ENCODE measurements at places on chromosomes 7 and 10.

GRCh38 chr7:74455928-74456327 is 2.2 kb downstream of the GTF2IRD1 start:
- DNase-seq, result no peak

DNA sequence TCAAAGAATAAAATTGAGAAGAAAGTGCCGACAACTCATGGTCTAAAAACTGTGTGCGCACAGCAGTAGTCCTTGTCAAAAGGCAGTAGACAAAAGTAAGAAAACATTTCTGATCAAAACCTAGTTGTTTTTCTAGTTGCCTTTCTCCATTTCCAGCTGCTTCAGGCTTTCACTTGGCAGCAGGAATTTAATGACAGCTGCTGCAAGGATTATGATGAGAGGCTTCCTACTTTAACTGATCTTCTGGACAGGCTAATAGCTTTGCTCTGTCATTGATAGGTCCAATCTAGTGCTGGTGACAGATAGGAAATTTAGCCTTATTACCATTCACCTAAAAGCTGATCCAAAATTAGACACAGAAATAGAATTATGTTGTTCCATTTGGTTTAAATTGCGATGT is 110.7 kb upstream of the SEMA3C start:
- DNase-seq, result no peak

- DNase-seq, result no peak
Observed at GRCh38 chr7:43766564-43766963, 8.1 kb downstream of the BLVRA start.

DNA sequence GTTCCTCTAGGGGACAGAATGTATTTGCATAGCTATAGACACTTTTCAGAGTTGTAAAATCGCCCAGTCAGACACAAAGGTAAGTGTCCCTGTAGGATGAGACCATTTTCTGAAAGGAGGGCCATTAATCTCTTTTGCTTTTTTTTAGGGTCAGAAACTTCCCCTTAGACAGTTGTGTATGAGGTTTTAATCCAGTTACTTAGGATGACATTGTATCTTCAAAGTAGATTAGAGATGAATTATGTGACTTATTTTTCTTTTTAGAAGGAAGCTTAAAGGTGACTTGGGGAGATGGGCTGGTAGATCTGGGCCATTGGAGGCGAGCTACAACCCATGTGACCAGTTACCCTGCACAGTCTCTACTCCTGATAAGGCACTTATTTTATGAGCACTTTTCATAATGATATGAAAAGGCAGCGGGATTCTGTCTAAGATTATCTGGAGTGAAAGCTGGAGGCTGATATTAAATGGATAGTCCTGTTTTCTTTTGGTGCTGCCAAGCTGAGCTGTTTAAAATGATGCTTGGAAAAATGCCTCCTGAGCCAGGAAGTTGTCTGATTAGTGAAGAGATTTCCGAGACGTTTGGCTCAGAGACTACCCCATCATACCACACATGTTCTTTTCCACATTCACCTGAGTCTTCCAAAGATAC is 264.3 kb downstream of the AUTS2 start:
- no peak for DNase-seq

- no peak for DNase-seq
Observed at GRCh38 chr10:95920798-95921426, 13.1 kb downstream of the CC2D2B start.

DNA sequence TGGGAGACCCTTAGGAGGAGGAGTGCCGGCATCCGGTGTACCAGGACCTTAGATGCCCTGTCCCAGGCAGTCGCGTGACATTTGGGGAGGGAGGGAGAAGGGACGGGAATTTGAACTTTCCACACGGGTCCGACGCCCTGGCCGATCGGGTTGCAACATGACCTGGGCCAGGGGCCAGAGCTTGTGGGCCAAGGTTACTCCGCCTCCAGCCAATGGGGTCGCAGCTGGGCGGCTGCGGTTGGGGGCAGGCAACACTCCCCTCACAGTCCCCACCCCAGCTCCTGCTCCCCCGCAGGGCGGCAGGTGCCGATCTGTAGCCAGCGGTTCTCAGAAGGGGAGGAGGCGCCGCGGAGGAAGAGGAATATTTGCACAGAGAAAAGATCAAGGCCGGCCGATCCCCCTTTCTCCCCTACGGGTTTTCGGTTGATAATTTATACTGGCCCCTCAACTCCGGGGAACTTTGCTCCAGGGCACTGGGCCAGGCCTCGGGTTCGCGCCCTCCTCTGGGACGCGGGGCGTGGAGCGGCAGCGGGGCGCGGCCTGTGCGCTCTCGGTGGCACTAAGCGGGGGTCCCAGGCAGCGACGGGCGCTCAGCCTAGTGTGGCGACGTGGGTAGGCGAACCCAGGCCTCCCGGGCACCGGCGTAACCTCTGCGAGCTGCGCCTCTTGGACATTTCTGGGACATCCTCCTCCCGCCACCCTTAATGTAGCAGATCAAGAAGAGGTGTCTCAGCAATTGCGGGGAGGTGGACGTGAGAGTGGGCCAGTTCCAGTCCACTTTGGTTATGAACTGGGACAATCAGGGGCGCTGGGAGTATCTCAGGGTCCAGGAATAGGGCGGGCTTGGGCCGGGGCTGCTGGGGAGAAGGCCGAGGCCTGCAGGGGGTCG is 1.2 kb downstream of the MLXIPL start:
- no peak for DNase-seq

GRCh38 chr7:134842062-134842461 is 62.6 kb downstream of the CALD1 start:
- DNase-seq, result no peak

GRCh38 chr7:21504021-21504420 is 38.8 kb upstream of the DNAH11 start:
- DNase-seq, result no peak

DNA sequence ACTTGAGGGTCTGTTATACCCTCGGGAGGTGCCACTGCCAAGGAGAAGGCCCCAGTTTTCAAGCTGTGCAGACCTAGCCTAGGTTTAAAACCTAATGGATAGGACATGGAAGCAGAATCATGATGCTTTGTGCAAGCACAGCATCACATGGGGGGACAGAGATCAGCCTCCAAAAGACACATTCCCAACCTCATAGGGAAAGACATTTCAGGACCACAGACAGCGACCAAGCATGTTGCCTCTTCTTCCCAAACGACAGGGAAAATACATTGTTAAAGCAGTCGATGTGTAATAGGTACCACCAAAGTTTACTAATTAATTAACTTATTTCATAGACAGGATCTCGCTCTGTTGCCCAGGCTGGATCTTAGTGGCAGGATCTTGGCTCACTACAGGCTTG is 573.9 kb downstream of the TCERG1L start:
- DNase-seq, result no peak

GRCh38 chr7:1344981-1345701 is 112.5 kb downstream of the UNCX start:
- no peak for DNase-seq

DNA sequence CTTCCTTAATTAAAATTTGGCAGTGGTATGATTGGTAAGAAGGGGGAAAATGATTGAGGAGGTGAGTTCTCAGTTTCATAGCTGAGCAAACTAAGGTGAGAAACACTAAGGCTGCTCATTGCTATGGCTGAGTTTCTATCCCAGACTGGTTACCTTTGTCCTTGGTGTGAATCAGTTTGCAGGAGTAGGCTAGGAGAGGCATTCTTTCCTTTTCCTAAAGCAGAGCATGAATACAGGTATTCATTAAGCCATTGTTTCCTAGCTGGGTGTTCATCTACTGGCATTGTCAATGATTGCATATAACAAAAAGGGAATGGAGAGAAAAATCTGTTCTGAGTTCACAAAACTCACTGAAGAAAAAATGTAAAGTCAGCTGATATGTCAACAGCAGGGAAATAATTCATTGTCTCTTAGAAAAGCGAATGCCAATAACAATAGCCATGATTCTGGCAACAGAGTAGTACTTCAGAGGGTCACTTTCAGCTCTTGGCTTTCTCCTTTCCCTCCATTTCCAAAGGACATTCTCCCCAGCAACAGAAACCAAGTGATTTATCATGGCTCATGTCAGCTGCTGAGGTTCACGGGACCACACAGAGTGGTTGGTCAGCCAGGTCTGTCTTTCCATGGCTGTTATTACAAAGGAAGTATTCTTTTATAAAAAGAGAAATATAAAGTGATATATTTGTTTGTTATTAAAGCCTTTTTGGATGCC is 234.0 kb downstream of the BICC1 start:
- DNase-seq, result no peak

- DNase-seq, result no peak
Observed at GRCh38 chr7:116630932-116631671, 40.9 kb upstream of the MET start.

GRCh38 chr10:70847659-70848360 is 32.1 kb downstream of the SGPL1 start:
- DNase-seq, result no peak

- no peak for DNase-seq
Observed at GRCh38 chr7:45221896-45222604, 64.5 kb downstream of the RAMP3 start.

DNA sequence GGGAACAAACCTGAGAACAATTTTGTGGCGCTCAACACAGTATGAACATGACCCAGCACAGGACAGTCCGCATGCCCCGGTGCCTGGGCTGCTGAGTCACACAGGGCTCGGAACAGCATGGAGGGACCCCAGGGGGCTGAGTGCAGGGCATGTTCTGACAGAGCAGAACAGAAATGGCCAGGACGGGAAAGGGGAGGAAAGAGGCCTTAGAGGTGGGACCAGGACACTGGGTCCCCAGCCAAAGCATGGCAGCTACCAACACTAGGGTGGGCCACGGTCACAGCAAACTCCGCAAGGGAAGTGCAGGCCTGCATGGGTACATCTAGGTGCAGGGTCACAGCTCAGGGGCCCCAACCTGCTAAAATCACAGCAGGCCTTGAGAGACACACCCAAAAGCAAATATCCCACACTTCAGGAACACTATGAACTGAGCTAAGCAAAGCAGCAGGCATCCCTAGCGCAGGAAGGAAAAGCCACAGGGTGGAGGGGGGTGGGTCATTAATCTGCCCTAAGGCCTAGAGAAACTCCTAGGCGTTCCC is 5.6 kb downstream of the IMPDH1 start:
- no peak for DNase-seq

GRCh38 chr7:39336442-39336841 is 229.8 kb upstream of the YAE1 start:
- no peak for DNase-seq

- DNase-seq, result no peak
Observed at GRCh38 chr10:121662945-121663917, 65.0 kb upstream of the FGFR2 start.

- DNase-seq, result no peak
Observed at GRCh38 chr10:55019439-55019838, 218.4 kb upstream of the PCDH15 start.

DNA sequence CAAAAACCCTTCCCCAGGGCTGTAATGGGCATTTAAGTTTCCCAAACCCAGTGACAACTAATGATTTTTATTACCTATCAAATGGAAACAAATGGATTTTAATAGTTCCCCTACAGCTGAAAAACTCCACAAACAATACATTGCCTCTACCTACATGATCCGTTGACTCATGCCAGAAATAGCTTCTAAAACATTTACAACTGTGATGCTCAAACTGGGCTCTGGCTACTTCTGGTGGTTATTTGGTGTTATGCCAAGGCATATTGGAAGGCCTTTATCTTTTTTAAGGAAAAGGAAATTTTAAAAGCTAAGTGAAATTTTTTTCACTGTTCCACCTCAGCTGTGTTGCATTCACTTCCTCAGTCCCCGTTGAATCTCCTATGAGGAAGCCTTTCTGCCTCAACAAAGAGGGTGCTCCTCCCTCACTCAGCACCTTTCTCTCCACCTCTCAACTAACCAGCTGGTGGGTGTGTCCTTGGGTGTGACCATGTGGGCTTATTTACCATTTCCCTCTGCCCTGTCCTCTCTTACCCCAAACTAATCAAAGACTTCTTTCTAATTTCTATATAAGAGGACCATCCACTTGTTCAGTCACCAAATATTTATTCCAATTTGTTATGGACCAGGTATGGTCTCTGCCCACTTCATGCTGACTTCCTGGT is 82.9 kb downstream of the PRTFDC1 start:
- DNase-seq, result no peak

- no peak for DNase-seq
Observed at GRCh38 chr7:42142089-42142488, 94.9 kb downstream of the GLI3 start.

GRCh38 chr10:102796407-102797176 is 40.6 kb downstream of the CYP17A1 start:
- peak; percentile 54 for DNase-seq

- DNase-seq, result no peak
Observed at GRCh38 chr7:111729483-111729882, 167.2 kb upstream of the IMMP2L start.

GRCh38 chr7:95319570-95319969 is 4.8 kb downstream of the PON1 start:
- no peak for DNase-seq

GRCh38 chr10:59626523-59626869 is 83.2 kb downstream of the SLC16A9 start:
- no peak for DNase-seq

DNA sequence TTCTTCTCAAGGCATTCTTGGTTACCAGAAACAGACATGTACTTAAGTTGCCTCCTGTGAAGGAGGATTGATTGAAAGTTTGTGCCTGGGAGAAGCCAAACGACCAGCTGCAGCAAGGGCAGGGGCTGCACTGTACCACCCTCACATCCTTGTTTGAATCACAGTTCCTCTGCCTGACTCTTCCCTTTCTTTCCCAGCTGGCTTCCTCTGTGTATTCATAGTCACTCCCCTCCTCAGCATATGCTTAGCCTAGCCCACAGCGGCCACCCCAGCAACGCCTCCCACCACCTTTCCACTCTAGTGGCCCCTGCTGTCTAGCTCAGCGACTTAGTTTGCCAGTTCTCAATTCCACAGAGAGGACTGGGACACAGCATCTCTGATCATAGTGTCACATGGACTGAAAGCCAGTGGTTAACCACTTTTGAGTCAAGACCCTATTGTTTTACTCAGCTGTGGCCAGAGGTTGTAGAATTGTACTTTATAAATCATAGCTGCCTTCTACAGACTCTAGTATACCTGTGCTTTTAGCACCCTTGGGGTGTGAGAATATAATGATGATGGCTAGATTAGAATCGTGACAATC is 643.0 kb downstream of the SUGCT start:
- DNase-seq, result no peak

DNA sequence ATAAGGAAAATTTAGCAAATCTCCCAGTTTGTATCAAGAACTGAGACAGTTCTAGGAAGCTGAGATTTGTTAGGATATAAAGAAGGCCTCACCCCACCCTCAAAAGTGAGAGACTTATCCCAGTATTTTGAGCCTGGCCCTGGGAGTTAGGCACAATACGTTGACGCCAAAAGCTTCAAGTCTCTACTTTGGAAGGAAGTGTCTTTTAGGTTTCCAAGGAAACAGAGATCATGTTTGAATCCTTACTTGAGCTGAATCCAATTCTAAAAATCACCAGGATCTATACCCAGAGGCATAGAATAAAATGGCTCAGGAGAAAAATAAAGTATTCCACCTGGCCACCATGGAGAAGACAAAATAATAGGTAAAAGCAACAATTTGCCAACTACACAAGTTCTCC is 115.9 kb upstream of the NRG3 start:
- no peak for DNase-seq

- no peak for DNase-seq
Observed at GRCh38 chr7:20076835-20077234, 140.3 kb downstream of the MACC1 start.

- no peak for DNase-seq
Observed at GRCh38 chr10:125263551-125263950, 103.2 kb upstream of the CTBP2 start.

GRCh38 chr7:67913604-67914003 is 917.0 kb downstream of the TYW1 start:
- no peak for DNase-seq

GRCh38 chr7:106064771-106065574 is 47.1 kb downstream of the SYPL1 start:
- no peak for DNase-seq

GRCh38 chr7:66832531-66833351 is 88.3 kb upstream of the TMEM248 start:
- DNase-seq, result no peak

- no peak for DNase-seq
Observed at GRCh38 chr7:28017372-28017771, 163.2 kb downstream of the JAZF1 start.
